Stimulated activated CD4-positive, alpha-beta T cell treated with anti-CD3 and anti-CD28 coated beads, Interleukin-1b, Interleukin-23, amount 100 ng/mL, for 4 hours (primary cell): ENCODE measurements at places on chromosomes 7 and 10.

DNA sequence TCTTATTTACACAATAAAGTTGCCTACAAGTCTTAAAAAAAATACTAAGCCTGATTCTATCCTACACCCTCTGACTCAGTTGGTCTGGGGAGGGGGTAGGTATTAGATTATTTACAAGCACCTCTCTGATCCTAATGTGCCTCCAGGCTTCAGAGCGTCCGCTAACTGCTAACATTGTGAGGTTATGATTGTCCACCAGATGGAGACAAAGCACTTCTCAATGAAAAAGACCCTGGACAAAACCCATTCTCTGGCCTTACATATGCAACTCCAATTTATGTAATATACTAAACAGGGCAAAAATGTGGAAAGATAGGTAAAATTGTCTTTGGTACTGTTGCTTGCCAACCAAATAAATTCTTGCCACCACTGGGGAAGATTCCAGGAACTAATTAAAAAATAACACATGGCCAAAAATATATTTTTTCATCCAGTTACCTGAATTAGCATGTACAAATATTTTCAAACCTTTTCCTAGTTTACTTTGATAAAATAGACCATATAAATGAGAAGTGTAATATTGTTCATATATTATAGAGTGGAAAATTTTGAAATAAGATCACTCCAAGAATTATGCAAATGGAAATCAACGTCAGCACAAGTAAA lies 92.4 kb downstream of the KIF20B start:
- no peak for DNase-seq

DNA sequence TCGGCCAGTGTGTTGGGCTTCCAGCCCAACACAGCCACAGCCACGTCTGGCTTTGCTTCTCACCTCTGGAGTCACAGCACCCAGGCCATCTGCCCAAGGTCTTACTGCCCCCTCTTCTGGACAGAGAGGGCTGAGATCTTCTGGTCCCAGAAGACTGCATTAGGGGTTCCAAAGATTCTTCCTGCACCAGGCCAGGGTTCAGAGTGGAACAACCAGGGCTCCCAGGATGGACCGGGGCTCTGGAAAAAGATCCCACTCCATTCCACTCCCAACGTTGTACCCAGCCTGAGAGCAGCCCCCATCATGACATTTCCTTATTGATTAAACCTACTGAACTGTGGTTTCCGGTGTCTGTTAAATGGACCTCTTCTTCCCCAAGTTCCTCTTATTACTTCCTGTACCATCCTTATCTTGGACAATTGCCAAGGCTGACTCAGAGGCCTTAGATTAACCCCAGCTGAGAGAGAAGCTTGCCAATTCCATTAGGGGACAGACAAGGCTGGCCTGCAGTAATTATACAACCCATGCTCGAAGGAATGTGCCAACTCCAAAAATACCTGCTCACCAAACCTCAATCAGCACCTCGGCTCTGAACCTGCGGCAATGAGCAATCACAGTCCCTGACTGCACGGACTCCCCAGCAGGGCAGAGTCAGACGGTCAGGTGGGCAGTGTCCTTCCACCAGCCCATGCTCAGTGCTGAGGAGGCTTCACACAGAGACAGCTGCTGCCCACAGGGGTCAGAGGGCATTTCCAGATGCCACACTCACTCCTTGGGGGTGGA lies 47.9 kb upstream of the NPFFR1 start:
- peak; percentile 15 for DNase-seq

- no peak for DNase-seq
These were observed 22.6 kb downstream of the PALS2 start for GRCh38 chr7:24595671-24596418.

DNA sequence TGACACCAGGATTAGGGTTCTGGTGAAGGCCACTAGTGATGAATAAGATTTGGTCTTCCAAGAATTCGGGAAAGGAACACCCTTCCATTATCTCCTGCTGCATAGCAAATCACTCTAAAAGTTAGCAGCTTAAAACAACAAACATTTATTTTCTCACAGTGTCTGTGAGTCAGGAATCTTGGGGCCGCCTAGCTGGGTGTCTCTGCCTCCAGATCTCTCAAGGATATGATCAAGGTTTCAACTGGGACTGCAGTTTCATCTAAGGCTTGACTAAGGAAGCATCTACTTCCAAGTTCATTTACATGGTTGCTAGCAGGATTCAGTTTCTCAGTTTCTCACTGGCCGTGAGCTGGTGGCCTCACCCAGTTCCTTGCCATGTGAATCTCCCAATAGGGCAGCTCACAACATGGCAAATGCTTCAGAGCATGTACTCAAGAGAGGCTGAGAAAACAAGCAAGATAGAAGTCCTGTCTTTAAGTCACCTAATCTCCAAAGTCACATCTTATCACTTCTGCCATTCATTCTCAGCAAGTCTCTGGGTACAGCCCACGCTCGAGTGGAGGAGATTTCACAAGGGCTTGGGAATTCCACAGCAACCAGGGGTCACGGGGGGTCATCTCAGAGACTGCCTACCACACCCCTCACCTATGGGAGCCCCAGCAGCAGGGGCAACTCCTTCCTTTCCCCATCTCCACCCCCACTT lies 26.8 kb downstream of the TLX1 start:
- no peak for DNase-seq

DNA sequence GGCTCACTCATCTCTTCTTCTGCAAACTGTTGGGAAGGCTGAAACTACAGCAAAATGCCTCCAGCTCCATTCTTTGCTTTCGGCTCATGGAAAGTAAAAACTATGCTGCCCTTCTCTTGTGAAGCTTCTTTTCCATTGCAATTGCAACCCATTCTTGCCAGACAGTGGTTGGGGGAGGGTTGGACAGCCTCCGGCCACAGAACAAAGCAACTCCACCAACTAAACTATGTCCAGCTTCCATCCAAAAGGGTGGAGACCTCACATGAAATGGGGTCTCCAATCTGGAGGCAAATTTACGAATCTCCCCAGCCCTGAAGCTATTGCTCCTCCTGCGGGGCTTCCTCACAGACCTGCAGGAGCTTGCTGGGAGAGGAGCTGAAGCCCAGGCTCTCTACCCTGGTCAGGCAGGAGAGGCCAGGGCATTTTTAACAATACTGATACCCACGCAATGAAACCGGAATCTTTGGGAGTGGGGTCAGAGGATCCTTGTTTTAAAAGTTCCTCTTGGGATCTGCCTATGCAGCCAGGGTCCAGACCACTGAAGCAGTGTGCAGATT lies 549 bp downstream of the GPNMB start:
- no peak for DNase-seq

GRCh38 chr10:47443145-47443544 lies 40.8 kb downstream of the ANXA8 start:
- no peak for DNase-seq
